ENCODE measurements at places on chromosomes 16 and 17. TPM values are rescaled to one million over a fixed set of nuclear protein-coding genes. Genes with fewer than 3 reads are reported as not detected.

ACSM2A gene
- total RNA-seq: not detected

OGFOD3 gene
- total RNA-seq: 24.4 TPM

SPEM2 gene
- not detected for total RNA-seq

DLX3 gene
- total RNA-seq: not detected

- H3K27ac ChIP-seq: no peak overlapping the region
- H3K27me3 ChIP-seq: no peaks in the 10 kb centered on the region
- H3K4me1 ChIP-seq: no peaks in the 10 kb centered on the region
- H3K4me3 ChIP-seq: no peak overlapping the region
- peaks cover 60% of the 10 kb centered on the region for H3K36me3 ChIP-seq
Observed at GRCh38 chr16:2054543-2055245, 6.9 kb downstream of the TSC2 start.

- H3K27ac ChIP-seq: no peak overlapping the region
- H3K27me3 ChIP-seq: no peaks in the 10 kb centered on the region
- H3K4me3 ChIP-seq: no peak overlapping the region
- H3K36me3 ChIP-seq: no peaks in the 10 kb centered on the region
- DNase-seq: no peak
Observed at GRCh38 chr17:27038676-27039075, 255.2 kb upstream of the WSB1 start.

All from IMR-90 (cell line).